ENCODE measurements at places on chromosomes 7 and 10.

DNA sequence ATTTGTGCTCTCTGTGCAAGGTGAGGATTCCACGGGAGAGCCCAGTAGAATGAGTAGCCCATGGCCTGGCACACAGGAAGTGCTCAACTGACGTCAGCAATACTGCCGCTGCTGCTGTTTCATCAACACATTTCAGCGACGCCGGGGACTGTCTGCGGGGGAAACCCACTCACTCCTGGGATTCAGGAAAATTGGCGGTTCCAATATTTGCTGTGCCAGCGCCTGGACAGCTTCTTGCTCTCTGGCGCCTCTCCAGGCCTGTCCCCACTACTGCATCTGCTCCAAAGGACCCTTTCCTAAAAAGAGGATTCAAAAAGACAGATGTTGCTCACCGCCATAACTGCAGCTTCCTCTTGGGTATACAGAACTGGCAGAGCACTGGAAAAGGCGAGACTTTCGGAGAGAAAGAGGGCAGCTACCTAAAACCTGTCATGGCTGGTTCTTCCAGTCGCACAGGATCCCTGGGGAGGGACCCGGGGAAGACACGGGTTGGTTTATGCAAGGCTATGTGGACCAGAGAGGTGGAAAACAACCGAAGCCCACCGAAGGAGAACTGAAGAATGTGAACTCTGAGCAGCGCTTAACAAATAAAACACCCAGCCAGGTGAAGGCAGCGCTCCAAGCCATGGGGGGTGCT lies 39.7 kb upstream of the ENO4 start:
- DNase-seq, result no peak

DNA sequence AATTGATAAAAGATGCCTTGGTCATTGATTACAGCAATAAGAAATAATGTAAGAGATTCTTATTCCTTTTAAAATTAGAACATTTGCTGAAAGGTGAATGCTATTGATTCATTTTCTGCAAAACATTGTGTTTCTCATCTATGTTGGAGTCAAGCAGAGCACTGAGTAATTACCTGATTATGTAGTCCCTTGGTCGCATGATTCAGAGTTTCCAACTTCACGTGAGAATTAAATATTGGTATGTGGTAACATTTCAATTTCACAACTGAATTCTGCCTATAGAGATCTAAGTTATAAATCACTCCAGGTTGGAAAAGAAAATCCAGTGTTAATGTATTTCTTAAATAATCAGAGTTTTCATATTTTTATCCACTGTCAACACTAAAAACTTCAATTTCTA lies 701.4 kb downstream of the PHTF2 start:
- DNase-seq, result no peak

- DNase-seq, result no peak
Observed at GRCh38 chr7:98250789-98251188, 1.2 kb downstream of the TECPR1 start.

GRCh38 chr7:142584765-142585164 lies 164.5 kb upstream of the PRSS1 start:
- DNase-seq, result no peak

- peak; percentile 40 for DNase-seq
Observed at GRCh38 chr10:49168831-49169500, 19.2 kb downstream of the TMEM273 start.

- DNase-seq, result no peak
Observed at GRCh38 chr10:88934900-88935672, 17.5 kb downstream of the ACTA2 start.

GRCh38 chr10:6030940-6031339 lies 31.2 kb downstream of the IL2RA start:
- DNase-seq, result no peak

DNA sequence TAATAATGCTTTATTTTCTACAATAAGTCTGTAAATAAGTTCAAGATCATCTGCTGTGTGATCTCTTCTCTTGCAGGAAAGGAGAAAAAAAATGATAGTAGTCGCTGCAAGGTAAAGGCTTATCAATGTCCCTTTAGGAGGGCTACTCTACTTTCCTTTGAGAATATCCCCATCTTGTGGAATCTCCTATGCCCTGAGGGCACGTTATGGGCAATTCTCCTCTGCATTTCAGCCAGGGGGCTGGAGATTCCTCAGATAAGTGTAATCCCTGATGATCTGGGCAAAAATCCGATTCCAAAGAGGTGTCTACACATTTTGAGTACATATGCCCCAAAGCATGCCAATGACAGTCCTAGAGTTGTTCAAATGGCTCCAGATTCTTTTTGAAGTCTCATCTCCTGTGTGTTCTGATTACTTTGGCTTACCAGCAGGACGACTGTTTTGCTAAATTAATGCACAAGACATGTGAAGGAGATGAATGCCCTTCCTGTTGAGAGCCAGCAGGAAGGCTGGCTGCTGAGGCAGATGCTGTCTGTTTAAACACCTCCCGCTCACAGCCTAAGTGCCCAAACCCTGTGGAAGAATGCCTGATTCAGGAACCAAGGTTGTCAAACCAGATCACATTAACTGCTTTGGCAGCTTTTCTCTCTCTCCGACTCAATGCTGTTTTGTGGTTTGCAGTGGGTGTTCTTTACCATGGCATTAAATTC lies 171.2 kb upstream of the COL1A2 start:
- no peak for DNase-seq

GRCh38 chr7:8490391-8491045 lies 57.1 kb downstream of the NXPH1 start:
- DNase-seq, result no peak

- no peak for DNase-seq
Observed at GRCh38 chr7:108001764-108002725, 916 bp downstream of the LAMB1 start.

- DNase-seq, result no peak
Observed at GRCh38 chr7:83248000-83248399, 85.3 kb upstream of the PCLO start.

Measured in vagina (tissue), 2 donors.